Anterior cingulate cortex (tissue), 58 donors: ENCODE measurements at places on chromosomes 12 and 14.

DNA sequence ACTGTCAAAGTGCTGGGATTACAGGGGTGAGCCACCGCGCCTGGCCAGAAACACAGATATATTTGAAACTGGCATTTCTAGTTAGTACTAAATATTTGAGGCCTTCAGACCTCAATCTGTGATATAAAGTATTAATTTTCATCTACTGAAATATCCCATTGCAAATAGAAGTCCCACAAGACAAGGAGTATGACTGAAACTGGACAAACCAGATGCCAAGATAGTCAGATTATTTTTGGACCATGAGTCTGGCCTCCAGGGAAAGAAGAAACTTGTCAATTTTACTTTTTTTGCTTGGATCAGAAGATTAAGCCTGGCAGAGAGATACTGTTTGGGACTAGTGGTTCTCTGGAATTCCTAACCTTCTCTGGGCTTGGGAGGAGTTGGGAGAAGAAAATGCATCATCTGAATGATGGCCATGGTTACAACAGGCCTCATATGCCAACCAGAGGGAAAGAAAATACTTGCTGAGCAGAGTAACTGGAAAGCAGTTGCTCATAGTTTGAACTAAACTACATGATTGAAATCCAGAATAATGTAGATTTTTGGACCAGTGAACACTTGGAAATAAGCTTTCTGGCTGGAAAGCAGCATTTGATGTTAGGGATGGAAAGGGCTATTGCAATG, 2.9 kb upstream of the SMOC1 start:
- DNase-seq: no peak

- DNase-seq: no peak
Observed at GRCh38 chr14:58919217-58919616, 269.2 kb upstream of the DAAM1 start.

- DNase-seq: no peak
Observed at GRCh38 chr14:99674776-99675381, 9.2 kb upstream of the CYP46A1 start.

- DNase-seq: no peak
Observed at GRCh38 chr14:79916892-79917291, 294.4 kb downstream of the DIO2 start.

GRCh38 chr14:59347915-59348314, 117.3 kb downstream of the GPR135 start:
- no peak for DNase-seq

GRCh38 chr12:21813125-21813524, 38.6 kb upstream of the KCNJ8 start:
- DNase-seq: no peak

DNA sequence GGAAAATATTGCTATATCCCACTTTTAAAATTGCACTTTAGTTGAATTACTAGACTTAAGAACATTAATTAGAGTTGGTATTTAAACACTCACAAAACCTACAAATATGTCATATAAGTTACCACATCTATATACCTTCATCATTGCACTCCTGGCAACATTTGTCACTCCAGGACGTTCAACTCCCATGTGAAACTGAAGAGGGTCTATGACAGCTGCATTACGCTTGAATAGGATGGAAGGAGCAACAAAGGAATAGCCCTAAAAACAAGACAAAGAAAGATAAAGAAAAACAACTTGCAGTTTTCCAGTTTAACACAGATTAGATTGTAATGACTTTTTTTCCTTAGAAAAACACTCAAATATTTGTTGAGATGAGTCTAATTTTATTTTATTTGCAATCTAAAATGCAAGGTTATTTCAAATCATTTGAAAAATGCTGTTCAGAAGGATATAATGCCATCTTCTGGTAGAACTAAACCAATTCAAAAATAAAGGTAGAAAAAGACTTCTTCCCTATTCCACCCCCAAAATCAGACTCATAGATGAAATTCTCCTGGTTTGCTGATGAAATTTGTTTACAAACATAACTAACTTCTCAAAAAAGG, 84.3 kb upstream of the TTC7B start:
- DNase-seq: no peak

DNA sequence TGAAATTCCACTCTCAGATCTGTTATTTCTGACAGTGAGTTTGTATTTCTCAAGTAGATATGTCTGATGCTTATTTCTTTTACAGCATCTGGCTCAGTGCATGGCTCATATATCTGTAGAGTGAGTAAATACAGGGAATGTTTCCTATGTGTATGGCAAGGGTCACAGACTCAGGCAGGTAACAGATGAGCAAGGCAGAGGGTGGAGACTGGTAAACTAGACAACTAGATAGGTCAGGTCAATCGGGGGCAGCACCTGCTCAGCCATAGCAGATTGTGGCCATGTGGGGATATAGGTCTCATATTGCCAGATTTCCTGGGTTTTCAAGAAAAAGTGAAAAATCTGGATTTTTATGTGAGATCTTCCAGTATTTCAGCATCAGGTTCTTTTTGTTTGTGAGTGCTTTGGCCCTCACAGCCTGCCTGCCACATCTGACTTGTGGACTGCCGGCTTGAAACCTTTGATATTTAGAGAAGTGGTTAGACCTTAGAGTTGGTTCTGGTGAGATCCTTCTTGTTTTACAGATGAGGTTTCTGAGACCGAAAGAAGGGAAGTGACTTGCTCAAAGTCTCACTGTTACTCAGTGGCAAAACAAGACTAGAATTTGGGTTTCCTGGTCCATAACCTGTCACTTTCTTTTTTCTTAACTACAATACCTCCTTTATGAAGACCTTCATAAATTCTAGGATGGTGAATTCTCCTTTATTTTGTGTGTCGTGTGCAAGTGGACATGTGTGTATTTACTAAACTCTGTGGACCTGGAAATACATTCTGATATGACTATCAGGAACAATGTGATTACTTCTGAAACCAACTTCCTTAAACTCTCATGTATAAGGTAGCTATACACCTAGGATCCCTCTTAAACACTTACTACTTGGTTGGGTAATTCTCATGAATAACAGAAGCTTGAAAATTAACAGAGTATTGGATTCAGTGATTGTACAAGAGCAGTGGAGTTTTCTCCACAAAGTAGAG, 34.4 kb downstream of the PROX2 start:
- DNase-seq: no peak

GRCh38 chr12:121810833-121811433, 7.1 kb downstream of the SETD1B start:
- DNase-seq: no peak
